ENCODE measurements at places on chromosomes 6 and 20.
A peak's percentile ranks its signal among the peaks of the same experiment; 100 is the strongest.

- no peak for DNase-seq
Measured at GRCh38 chr6:116564311-116564710, 7.0 kb upstream of the RWDD1 start.

GRCh38 chr6:86193821-86194220 is 551.1 kb upstream of the SYNCRIP start:
- DNase-seq = no peak

DNA sequence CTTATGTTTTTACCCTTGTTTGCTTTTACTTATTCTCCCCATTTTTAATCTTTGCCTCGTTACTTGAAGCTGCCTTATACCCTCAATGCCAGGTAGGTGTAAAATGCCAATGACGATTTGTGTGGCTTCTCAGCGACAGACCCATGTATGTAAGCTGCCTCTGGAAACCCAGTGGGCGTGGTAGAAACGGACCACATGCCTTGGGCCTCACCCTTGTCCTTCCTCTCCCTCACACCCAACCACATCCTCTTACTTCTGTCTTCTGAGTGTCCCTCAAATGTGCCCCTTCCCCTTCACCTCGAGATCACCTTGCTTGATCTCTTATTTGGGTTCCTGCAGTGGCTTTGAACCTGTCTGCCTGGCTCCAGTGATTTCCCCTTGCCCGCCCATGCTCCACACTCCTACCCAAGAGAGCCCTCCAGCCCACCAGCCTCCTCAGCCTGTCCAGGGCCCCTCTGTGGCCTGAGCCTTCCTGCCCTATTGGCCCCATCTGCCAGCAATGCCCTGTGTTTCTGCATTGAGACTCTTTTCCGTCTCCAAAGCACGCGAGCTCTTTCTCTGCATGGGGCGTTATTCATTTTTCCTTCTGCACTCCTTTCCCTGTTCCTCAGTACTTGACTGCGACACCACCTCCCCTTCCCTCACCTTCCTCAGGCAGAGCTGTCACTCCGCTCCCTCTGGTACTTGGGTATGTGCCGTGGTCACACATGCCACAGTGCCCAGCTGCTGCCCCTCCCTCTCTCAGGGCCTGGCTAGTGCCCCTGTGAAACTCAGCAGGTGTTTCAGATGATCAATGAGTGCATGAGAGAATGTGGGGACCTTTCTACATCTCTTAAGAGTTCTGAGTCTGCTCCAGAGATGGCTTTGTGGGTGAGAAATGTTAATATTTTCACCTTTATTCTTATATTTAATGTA is 115.4 kb downstream of the SLX4IP start:
- DNase-seq = no peak

- DNase-seq = peak; percentile 15
Measured at GRCh38 chr6:168992446-168993144, 261.1 kb downstream of the THBS2 start.

All from right kidney (tissue), 9 donors.